ENCODE measurements at places on chromosomes 3 and 15. TPM values are rescaled to one million over a fixed set of nuclear protein-coding genes. Genes with fewer than 3 reads are reported as not detected.

Gene MAN2A2
- 106 TPM for total RNA-seq

Gene GOLGA8K
- total RNA-seq = 0.46 TPM

DNA sequence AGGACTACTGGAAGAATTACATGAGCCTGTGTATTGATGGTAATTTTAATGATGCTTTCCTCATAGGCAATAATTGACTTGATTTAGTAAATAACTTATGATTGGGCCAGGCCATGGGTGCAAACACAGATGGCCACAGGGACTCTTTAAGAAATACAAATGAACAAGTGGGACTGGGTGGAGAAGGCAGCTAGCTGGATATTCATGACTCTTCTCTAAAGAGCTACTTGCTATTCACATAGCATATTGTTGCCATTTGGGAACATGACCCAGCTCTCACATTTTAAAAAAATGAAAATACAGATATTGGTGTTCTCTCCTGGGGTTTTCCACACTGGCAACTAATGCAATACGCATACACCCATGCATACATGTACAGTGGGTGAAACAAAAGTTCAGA is 178.3 kb downstream of the PTPRG start:
- no peaks in the 10 kb centered on the region for H3K27me3 ChIP-seq
- H3K4me3 ChIP-seq = no peak overlapping the region
- peaks cover 33% of the 10 kb centered on the region for H3K4me1 ChIP-seq
- H3K27ac ChIP-seq = no peak overlapping the region

DNA sequence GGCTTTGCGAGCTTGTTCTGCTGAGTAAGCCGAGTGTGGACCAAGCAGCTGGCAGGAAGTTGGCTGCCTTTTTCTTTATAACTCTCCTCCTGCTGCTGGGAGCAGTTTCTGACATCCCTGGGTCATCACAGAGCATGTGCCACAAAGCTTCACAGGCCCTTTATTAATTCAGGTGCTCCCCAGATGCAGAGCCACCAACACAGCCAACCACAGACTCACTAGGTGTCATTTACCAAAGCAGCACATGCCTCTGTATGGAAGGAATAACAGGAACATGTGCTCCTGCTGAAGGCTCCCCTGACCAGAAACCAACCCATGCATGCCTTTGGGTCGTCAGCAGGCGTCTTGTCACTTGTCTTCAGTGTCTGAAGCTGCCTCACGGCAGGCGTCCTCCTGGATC is 152.5 kb downstream of the ADAMTS17 start:
- no peak overlapping the region for H3K27ac ChIP-seq
- no peak for DNase-seq
- no peaks in the 10 kb centered on the region for H3K27me3 ChIP-seq
- H3K4me3 ChIP-seq = no peak overlapping the region
